ENCODE measurements at places on chromosomes 3 and 15. TPM values are rescaled to one million over a fixed set of nuclear protein-coding genes. Genes with fewer than 3 reads are reported as not detected.
A peak's percentile ranks its signal among the peaks of the same experiment; 100 is the strongest.

- DNase-seq: no peak
These were observed 5.5 kb downstream of the BMF start for GRCh38 chr15:40102897-40103858.

The CCNB2 gene
- 35.8 TPM for polyA plus RNA-seq

DNA sequence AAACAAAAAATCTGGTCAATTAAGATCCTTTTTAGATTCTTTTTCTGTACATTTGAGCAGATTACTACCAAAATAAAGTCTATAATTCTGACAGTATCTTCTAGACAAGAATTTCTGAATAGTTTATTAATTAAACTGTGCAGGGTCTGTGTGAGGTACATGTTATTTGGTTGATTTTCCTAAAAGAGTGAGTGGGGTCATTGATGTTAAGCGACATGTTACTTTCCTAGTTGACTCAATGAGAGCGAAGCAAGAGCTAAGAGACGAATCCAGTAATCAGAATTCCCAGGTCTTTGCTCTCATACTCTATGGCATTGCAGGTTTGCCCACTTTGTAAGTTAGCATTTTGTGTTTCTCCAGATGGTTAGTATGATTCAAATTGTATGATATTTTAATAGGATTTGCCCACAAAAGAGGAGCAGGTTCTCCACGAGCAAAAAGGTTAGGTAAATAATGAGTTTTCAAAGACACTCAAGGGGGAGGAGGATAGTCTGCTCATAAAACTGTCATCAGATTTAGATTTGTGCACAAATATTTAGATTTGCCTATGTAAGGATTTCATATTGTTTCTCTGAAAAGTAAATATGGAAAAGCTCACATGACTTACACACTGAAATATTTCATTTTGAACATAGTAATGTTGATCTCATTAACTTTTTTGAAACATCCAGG, 217.2 kb upstream of the CGNL1 start:
- DNase-seq: no peak

The KBTBD8 gene
- 0.96 TPM for polyA plus RNA-seq

The ARHGAP11A gene
- polyA plus RNA-seq: 26.0 TPM

DNA sequence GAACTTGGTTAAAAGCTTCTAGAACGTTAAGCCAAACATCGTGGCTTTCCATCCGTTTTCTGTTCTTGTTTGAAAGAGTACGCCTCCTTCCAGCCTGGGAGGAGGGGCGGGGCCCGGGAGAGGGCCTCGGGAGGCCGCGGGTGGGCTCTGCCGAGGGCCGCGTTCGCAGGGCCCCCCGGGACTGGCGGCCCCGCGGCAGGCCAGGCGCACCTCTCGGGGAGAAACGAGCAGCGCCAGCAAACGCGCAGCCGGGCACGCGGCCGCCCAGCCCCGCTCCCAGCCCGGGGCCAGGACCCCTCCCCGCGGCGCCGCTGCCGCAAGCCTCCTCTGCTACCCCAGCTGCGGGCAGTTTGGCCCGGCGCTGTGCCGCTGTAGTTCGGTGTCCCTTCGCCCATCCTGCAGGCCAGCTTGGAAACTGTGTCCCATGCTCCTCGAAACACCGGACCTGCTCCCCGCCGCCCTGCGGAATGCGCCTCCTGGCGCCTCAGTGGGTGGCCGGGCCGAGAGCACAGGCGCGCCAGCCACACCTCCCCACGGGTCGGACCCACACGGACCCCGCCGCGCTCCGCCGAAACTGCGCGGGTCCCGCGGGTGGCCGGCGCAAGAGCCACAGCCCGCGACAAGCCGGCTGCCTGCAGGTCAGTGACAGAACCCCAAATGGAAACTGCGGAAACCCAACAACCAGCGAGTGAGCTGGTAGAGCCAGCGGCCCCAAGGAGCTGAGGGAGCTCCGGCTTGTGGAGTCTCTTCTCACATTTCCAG, 2.3 kb downstream of the OCA2 start:
- no peak for DNase-seq

GRCh38 chr15:68991723-68992122, 22.8 kb upstream of the NOX5 start:
- no peak for DNase-seq

- DNase-seq: no peak
These were observed 123.8 kb downstream of the B3GALNT1 start for GRCh38 chr3:160981217-160981938.

DNA sequence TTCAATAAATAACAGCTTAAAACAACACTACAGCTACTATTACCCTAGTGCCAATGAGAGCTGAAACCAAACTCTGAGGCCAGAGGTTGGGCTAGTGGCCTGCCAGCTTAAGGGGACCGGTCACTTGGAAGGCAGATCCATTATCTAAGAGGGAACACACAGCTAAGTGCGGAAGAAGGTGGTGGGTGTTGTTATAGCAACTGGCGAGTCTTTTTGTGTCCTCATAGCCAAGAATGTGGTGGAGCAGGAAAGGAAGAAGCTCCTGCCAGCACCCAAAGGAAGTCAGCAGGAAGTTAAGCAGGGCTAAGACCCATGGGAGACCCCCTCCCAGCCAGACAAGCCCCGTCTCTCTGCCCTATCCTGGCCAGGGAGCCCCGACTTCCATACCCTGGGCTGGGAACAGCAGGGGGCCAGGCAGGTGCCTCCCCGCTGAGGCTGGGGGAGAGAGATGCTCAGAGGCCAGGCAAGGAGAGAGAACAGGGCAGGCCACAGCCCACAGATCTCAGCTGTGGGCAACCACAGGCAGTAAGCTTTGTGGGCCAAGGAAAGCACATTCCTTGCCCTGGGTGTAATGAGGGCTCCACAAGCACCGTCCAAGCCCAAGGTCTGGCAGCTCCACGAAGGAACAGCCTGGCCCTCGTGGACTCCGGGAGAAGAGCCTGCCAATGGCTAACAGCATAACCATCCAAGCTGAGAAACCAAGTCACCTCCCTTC, 34.0 kb upstream of the HRH1 start:
- no peak for DNase-seq

DNA sequence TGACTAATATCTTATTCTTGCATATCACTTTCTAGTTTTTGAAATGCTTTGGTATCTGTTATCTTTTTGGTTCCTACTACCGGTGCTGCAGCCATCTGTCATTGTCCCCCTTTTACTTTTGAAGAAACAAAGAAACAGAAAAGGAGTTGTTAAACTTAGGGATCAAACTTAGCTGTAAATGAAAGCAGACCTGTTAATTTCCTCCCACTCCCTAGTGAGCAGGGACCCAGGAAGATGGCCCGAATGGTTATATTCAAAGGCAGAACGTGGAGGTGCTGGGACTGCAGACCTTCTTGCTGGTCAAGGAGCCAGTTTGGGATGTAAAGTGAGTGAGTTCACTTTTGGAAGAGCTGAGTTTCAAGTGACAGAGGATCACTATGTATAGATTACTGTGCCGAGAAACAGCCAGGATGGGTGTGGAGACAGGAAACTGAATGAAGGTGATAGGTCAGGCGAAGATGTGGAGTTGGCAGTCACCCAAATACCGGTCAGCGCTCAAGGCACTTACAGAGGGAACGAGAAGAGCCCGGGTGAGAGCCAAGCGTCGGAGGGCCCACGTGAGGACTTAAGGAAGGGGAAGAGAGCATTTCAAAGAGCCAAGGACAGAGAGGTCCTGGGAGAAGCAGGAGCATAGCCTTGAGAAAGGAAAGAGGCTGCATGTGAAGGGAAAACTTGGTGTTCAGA, 20.1 kb downstream of the KBTBD8 start:
- no peak for DNase-seq

GRCh38 chr3:98529856-98530459, 1.8 kb upstream of the GPR15 start:
- DNase-seq: no peak

The PLSCR5 gene
- polyA plus RNA-seq: not detected

- DNase-seq: no peak
These were observed 925 bp upstream of the PSTPIP1 start for GRCh38 chr15:76994001-76994400.

- DNase-seq: no peak
These were observed 118.1 kb downstream of the RPL22L1 start for GRCh38 chr3:170751899-170752293.

DNA sequence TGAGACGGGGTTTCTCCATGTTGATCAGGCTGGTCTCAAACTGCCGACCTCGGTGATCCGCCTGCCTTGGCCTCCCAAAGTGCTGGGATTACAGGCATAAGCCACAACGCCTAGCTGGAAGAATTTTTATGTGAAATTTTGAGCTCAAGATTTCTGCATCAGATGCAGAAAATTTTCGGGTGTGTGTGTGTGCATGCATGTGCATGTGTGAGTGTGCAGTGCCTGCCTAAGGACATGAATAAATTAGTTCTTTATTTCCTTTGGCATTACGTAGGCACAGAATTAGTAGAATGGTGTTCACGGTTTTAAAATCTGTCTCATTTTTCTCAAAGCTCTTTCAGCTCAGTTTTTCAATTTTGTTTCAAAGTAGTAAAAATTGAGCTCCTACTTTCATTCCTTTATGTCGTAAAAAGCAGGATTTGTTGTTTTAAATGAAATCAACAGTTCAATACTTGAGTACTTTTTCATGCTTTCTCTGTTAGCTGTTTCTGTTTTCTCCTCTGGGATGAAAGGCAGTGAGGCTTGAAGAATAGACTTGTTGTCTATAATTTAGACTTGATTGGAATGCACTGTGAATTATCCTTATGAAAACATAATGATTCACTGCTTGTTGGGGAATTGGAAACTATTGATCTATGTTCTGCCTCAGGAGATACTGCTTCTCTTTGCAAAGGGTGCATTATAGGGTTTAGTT, 23.3 kb upstream of the RAB11A start:
- no peak for DNase-seq

The PTH1R gene
- polyA plus RNA-seq: 172 TPM

- DNase-seq: no peak
These were observed 230.8 kb upstream of the STAC start for GRCh38 chr3:36149447-36149865.

DNA sequence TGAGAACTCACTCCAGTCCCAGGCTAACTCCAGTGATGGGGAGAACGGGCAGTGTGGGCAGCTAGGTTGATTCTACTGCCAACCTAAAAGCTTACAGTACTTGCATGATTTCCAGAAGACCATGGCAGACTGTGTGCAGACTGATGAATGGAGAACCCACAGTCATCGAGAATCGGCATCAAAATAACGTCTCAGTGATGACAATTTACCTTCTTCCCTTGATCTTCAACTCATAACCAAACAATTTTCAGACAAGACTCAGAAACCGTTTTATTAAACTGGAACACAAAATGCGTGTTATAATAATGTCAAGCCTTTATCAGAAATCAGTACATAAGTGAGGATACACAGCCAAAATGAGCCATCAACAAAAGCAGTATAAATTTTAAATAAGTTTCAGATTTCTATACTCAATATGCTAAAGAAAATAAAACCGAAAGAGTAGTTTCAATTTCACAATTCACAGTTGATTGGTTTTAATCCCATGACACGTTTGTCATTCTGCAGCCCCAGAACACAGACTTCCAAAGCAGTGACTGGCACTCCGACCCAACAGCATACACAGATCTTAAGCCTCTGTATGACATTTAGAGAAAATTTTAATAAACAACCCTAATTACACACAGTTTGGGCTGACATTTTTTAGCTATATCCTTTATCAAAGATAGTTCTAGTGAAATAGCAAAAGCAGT, 54.5 kb downstream of the ZMAT3 start:
- DNase-seq: no peak

GRCh38 chr15:85840802-85841152, 46.1 kb upstream of the KLHL25 start:
- DNase-seq: no peak

DNA sequence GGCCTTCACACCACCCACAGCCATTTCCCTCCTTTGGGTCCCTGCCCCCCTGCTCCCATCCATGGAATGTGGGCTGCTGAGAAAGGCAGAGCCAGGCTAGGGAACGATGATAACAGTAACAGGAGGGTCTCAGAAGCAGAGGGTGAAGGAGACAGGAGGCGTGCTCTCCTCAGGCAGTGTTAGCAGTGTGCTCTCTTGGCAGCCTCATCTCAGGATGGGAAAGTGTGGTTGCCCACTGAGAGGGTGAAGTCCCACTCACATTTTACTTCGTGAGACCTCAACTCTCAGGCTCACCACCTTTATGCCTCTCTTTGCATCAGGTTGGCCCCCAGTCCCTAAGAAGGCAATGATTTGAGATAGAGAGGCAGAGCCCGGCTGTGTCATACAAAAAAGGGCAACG, 24.5 kb downstream of the TIGIT start:
- no peak for DNase-seq

DNA sequence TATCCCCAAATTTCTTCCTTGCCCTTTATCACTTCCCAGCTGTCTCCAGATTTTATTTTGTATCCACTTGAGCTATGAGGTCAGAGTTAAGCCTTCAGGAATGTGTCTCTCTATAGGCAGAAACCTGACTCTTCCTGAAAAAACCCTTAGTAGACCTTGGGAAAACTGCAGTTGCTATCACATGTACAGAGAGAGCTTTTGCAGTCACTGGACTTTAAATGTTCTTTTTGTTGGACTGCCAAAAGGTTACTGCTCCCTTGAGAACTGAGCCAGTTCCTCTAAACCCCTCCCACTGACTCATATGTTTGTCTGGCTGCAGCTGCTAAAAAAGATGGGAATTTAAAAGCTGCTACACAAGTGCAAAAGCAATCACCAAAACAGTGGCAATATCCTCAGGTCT, 169.1 kb upstream of the CCDC54 start:
- DNase-seq: peak; percentile 81

- DNase-seq: no peak
These were observed 117.5 kb downstream of the EEFSEC start for GRCh38 chr3:128270559-128271492.

DNA sequence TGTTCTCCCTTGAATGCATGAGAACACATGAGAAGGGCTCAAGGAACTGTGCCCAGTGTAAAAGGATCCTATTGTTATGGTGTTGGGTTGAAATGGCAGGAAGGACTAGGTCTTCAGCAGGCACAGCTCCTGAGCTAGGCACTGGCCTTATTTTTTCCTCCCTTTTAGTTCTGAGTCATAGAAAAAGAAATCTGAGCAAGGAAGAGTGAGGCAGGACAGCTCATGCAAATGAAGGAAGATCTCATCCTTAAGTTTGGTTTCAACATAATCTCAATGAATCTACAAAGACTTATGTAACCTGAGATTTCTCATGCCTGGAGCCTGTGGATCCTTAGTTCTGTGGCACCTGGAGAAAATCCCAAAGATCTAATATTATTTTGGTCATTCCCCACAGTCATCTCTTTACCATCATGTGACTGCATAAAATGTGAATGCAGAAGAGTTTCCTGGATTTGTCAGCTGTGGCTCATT, 188.6 kb upstream of the TBL1XR1 start:
- no peak for DNase-seq

GRCh38 chr3:71066849-71067261, 516.7 kb downstream of the FOXP1 start:
- DNase-seq: no peak

The RBP2 gene
- 1.8 TPM for polyA plus RNA-seq

The FBXO40 gene
- not detected for polyA plus RNA-seq

- no peak for DNase-seq
These were observed 239.0 kb downstream of the ZNF621 start for GRCh38 chr3:40763807-40764206.

DNA sequence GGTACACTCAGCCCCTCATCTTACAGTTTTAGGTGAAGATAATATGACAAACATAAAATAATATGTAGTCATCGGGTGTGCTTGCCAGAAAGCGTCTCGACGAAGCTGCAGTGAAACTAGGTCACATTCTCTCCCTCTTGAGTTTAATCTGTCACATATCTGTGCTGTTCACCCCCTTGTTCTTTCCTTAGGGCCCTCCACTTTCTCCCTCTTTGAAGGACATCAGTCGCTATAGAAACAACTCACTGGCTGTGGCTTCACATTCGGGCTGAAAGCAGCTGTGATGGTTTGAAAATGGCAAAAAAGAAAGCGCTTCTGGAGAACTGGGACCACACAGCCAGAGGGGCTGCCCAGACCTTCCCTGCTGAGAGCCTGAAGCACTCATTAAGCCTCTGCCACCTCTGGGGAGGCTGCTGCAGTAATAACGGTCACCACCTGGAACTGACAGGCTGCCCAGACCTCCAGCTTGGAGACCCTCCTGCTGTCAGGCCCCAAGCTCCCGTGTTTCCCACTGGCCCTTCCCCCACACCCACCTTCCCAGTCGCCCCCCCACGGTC, 50.3 kb downstream of the ABTB1 start:
- no peak for DNase-seq
